Activated T-helper 2 cell treated with anti-CD3 and anti-CD28 coated beads, Interferon-gamma antibody, Interleukin-2, Interleukin-4, amounts not matched to agents 10 μg/mL and 5 μg/mL and 100 μg/mL, durations not matched to agents 14 hours and 24 hours and 36 hours (primary cell): ENCODE measurements at places on chromosomes 7 and 10.

GRCh38 chr7:90708841-90709317, 112.8 kb downstream of the CDK14 start:
- no peak for DNase-seq

- no peak for DNase-seq
Observed at GRCh38 chr7:104621321-104621720, 292.9 kb downstream of the LHFPL3 start.

- no peak for DNase-seq
Observed at GRCh38 chr7:106151459-106152312, 39.6 kb upstream of the SYPL1 start.

DNA sequence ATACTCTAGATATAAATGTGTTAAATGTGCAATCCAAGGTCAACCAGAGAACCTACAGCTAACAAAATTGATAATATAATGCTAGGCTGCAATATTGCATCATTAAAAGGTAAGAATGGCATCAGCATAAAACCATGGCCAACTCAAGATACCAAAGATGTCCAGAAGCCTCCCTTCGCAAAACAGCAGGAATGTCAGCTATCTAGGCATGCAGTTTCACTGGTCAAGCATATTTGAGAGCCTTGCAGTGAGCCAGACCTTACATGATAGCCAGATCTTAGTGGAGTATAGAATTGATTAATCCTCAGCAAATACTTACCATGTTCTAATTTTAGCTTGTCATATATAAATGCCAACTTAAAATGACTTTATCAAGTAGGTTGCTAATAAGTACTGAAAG, 138.8 kb downstream of the ZEB1 start:
- no peak for DNase-seq

DNA sequence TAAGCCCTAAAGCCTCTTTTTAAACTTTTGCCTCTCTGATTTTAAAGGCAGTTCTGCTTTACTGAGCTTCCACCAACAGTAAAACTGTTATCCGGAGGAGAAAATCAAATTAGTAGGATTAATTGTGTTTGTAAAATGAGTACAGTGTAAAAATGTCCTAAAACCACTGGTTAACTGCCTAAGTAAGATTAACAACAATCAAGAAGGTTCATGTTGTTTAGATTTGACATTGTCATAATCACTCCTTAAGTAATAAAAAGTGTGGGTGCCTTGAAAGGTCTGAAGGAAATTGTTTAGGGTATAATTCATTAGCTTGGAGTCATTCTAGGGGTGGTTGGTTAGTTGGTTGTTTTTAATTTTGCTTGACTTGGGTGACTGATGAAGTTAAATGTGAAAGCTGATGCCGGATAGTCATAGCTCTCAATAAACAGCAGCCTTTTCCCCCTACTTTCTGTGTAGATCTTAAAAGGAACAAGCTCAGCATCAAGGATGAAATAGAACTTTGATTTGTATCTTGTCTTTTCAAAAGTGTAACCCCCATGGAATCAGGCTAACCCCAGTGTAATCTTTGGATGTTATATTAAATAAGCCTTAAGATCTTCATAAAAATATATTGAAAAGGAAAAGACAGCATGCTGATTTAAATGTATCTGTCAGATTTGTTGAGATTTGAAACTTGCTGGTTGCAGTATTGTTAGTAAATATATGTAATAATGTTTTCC, 148.3 kb downstream of the ARID5B start:
- no peak for DNase-seq

- DNase-seq: no peak
Observed at GRCh38 chr7:148535217-148535616, 55.3 kb upstream of the C7orf33 start.

DNA sequence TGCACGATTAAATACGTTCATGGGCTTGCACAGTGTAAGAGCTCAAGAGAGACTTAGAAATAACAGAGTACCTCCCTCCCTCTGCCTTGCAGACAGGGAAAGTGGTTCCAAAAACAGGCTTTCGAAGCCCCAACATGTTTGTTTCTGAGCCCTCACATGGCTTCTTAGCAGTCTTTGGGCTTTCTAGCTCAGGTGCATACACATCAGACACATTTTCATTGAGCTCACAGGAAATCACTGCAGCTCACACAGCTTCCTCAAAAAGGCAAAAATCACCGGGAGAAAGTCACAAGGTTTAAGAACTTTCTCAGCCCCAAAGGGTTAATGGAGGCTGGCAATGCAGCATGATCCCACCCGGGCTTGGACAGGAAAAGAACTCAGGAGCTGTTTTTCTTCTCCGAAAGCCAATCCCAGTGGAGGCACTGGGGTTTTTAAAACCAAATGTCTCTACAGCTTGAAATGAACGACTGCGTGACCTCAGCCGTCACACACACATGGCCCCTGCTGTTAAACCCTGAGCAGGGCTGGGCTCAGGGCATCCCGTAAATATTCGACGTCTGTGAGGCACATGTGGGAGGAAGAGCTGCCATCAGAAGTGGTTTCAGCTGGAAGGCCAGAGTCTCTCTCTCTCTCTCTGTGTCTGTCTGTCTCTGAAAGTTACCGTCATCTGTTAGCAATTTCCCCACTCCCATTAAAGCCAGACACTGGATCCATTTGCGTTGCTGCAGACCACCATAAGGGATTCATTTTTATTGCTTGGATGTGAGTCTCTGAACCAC, 69.7 kb downstream of the CALML3 start:
- DNase-seq: no peak

DNA sequence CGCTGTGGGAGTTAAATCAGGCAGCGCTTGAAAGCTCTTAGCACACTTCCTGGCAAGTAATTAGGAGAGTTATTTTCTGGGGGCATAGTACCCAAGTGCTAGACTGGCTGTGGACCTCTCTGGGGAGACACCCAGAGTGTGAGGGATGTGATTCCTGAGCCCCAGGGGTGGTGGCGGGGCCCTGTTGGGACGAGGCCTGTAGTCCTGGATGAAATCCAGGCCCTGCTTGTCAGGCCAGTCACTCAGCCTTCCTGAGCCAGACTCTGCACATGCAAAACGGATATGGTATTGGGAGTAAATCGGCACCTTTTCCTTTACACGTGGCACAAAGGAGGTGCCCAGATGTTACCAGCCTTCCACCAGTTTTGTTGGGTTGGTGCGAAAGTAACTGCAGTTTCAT, 31.2 kb downstream of the TRRAP start:
- DNase-seq: no peak

DNA sequence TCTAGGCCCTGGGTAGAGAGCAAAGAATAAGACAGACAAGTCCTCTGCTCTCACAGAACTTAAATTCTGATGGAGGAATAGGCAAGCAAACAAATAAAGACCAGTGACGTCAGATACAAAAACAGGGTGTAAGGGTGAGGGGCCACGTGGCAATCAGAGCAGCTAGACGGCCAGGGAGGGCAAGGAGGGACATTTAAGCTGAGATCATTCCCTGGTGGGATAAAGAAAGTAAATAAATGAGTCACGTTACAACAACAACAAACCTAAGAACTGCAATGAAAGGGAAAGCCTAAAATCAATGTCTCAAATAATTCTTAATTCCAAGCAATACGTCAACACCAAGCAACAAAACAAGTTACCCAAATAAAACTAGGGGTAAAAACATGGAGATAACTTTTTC, 21.8 kb downstream of the STN1 start:
- DNase-seq: no peak

- DNase-seq: no peak
Observed at GRCh38 chr7:77940647-77941046, 142.1 kb downstream of the PHTF2 start.

DNA sequence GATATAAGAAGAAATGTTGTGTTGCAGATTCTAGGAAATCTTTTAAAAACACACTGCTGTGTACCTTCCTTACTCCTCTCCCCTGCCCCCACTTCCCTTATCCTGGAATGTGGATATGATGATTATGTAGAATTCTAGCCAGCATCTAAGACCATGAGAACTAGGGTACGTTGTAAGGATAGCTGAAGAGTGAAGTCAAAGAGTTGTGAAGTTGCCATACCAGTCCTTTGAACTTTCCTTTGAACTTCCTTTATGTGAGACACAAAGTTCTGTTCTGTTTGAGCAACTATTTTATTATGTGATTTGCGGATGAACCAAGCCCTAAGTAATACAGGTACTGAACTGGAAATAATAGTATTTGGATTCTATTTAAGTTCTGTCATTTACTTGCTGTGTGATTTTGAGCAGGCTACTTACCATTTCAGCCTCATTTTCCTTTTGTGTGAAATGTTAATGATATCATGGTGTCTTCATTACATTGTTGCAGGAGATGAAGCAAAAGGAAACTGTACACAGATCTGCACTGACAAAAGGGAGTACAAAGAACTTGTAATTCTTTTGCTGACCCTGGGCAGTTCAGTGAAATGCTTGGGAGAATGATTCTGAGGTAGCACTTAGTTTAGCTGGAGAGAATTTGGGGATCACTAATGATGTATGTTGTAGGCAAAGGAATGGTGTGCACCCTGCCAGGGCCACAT, 31.4 kb downstream of the RPA3 start:
- no peak for DNase-seq

- DNase-seq: no peak
Observed at GRCh38 chr10:2935647-2936386, 131.5 kb upstream of the PFKP start.

GRCh38 chr10:114719311-114719710, 61.2 kb upstream of the ABLIM1 start:
- no peak for DNase-seq

DNA sequence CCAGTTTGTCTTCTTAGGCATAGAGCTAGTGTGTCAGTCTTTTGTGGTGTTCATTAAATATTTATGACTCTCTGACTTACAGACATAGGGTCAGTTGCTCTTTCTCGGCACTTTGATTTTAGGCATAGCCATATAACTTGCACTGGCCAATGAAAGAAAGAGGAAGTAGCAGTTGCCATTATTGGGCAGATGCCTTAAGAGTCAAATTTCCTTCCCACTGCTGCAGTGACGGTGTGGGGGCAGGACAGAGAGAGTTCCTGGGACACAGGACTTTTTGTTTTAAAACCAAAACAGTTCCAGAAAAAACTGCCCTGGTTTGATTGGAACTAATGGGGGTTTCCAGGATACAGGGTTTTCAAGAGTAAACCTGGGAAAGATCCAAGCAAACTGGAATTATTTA, 60.2 kb upstream of the PHF14 start:
- no peak for DNase-seq

DNA sequence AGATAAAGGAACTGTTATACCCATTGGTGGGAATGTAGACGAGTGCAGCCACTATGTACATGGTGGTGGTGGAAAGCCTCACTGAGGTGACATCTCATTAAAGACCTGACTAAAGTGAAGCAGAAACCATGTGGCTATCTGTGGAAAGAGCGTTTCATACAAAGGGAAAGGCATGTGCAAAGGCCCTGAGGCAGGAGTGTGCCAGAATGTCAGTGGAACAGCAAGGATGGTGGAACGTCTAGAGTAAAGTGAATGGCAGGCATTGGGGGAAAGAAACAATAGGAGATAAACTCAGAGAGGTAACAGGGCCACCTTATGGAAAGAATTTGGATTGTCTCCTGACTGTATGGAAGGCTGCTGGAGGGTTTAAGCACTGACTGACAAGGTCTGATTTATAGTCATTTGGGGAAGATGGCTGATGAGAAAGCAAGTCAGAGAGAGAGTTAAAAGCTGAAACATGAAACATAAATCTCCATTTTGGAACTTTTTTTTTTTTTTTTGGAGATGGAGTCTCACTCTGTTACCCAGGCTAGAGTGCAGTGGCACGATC, 245.7 kb downstream of the STK31 start:
- no peak for DNase-seq

GRCh38 chr10:103502849-103503660, 9.6 kb downstream of the NEURL1 start:
- DNase-seq: no peak

DNA sequence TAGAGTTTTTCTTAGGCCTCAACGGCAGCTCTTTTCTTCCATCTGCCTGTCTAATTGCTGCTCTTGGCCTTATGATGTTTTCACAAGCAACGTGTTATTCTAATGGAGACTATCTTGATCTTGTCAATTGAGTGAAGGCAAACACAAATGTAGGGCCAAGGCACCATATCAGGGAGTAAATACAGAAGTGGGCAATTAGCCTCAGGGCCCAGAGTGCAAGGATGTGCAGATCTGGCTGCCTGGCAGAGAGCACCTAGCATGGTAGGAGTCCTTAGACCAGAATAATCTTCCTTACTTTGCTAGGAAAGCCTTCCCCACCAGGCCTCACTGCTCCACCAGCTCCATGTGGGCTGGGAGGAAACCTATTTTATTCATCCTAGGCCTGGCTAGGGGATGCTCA, 590.9 kb downstream of the LRMDA start:
- no peak for DNase-seq

- DNase-seq: no peak
Observed at GRCh38 chr10:7788639-7789286, 786 bp downstream of the ATP5F1C start.

DNA sequence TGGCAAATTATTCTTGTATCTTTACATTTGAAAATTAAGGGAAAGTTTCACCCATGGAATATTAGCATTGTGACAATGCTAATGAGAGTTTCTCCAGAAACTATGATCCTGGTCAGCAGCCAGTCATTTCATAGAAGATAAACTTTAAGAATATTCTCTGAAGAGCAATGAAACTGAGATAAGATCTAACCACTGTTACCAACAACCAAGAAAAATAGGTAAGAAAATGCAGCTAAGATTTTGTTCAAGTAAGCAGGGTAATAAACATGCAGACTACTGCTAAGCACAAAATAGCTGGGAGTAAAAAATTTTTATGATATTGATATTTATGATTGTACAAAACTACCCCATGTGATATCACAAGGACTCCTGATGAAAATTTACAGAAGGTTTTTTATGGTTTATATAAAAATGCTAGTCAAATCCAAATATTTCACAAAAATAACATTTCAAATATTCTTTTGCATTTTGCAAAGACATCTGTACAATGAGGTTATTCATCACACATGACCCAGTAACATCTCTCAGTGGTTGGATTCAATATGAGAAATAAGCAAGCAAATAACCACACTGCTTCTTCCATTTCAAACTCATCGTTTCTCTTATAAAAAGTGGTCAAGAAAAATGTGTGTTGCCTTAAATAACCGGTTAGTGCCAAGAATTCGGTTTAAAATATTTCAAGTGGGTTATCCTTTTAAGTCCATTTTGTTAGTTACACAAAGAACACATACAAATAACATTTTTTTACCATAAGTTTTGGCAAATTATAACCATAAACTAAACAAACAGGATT, 251.6 kb downstream of the DIP2C start:
- no peak for DNase-seq

- no peak for DNase-seq
Observed at GRCh38 chr7:28785041-28785995, 172.8 kb downstream of the TRIL start.

DNA sequence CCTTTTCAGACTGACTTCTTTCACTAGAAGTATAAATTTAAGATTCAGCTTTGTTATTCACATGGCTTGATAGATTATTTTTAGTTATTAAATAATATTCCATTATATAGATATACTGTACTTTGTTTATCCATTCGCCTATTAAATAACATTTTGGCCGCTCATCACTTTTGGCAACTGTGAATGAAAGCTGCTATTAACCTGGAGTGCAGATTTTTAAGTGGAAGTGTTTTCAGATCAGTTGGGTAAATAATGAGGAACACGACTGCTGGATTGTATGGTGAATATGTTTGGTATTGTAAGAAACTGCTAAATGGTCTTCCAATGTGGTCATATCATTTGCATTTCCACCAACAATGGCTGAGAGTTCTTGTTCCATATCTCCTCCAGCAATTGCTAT, 97.6 kb upstream of the ZNF804B start:
- DNase-seq: no peak

- DNase-seq: no peak
Observed at GRCh38 chr7:150368884-150369747, 494 bp downstream of the REPIN1 start.
